ENCODE measurements at places on chromosomes 4 and X.

DNA sequence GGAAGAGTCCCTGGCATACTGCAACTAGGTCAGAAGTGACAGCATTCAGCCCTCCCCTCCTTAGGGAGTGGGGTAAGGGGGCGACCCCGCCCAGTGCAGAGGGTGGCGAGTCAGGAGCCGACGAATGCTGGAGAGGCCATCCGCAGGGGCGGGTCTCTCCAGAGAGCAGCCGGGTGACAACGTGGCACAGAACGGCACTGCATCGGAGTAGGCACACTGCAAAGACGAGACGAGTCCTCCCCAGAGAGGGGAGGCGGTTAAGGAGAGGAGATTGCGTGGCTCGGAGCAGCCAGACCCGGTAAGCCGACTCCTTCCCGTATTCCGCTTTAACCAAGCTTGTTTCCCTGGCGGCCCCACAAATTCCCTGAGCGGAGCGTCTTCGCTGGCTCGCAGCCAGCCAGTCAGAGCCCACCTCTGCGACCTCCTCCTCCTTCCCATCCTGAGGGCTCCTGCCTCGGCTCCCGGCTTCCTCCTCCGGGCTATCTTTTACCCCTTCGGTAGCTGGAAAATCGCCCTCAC is 54.9 kb downstream of the LINC00632 start:
- peak; percentile 24 for DNase-seq

GRCh38 chr4:177242651-177243286 is 66.9 kb upstream of the NEIL3 start:
- no peak for DNase-seq

DNA sequence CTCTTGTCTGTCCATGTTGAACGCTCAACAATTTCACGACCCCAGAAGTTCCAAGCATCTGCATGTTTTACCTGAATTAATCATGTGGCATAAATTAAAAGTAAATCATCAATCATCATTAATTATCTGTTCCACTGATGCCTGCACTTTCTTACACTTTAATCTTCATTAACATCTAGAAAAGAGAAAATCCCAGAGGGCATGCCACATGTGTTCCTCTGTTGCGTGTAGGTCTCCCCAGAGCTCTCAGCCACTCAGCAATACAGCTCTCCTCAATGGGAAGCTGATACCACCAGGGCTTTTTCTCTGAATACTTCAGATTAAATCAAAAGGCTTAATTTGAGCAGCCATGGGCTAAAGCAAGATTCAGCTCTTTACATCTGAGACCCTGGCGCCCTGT is 722.4 kb upstream of the TENM3 start:
- no peak for DNase-seq

DNA sequence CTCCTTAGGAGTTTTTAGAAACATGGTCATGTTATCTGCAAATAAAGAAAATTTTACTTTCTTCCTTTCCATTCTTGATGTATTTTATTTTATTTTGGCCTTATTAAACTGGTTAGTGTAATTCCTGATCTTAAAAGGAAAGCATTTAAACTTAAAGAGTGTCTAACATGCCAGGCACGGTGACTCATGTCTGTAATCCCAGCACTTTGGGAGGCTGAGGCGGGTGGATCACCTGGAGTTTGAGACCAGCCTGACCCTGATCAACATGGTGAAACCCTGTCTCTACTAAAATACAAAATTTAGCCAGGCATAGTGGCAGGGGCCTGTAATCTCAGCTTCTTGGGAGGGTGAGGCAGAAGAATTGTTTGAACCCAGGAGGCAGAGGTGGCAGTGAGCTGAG is 281.3 kb downstream of the PTTG2 start:
- DNase-seq, result no peak

DNA sequence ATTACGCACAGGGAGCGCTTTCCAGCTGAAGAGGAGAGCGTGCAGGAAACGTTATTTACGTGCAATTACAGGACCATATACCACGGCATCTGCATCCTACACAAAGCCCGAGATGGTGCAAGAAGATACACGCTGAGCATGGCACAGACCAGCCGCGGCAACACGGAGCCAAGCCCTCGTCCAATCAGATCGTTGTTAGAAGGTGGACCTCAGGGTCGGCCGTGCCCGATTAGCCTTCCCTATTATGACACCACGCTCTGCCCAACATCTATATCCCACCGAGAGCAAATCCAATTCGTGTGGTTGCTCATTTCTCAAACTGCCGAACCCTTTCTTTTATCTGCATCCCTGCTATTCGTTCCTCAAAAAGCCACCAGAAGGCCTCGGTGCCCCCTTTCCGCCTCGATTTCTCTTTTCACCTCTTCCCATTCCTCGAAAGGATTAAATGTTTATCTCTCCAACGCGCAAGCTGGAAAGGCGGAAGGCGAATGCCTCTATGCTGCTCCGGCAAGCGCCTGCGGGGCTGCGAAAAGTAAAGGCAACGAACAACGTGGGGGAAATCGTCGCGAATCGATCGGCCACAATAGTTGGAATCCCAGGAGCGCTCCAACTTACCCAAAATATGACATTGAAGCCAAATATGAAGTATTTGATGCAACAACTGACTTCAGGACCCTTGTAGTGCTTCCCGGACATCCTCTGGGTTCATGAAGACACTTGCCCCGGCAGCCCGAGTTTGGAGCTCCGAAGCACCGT is 702 bp downstream of the TSPAN5 start:
- DNase-seq, result peak; percentile 52

GRCh38 chrX:27549688-27550087 is 40.5 kb upstream of the DCAF8L2 start:
- DNase-seq, result no peak

DNA sequence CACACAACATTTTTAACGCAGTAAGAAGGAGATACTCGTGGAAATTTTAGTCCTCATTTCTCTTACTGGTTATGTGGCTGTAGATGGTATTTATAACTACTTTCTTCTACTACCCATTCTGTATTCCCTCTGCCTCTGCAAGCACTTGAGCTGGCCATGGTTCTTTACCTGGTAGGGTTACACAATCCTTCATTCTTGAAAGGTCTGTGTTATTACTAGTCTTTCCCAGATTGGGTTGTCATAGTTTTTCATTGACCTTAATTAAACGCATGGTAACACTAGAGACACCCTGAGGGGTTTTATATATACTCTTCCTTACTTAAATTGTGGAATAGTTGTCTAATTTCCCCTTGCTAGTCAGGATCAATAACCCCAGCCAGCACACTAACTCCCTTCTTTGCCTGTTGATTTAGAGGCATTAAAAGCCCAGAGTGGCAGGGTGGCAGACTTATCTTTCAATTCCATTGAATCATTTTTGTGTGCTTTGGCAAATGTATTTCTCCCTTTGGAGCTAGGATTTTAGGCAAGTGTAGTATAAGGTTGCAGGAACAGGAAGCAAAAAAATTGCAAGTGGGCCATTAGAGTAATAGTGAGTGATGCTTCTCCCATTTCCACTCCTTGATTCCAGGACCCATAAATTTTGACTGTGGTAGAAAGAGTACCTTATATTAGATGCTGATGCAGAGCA is 113.6 kb upstream of the EMCN start:
- DNase-seq, result no peak

DNA sequence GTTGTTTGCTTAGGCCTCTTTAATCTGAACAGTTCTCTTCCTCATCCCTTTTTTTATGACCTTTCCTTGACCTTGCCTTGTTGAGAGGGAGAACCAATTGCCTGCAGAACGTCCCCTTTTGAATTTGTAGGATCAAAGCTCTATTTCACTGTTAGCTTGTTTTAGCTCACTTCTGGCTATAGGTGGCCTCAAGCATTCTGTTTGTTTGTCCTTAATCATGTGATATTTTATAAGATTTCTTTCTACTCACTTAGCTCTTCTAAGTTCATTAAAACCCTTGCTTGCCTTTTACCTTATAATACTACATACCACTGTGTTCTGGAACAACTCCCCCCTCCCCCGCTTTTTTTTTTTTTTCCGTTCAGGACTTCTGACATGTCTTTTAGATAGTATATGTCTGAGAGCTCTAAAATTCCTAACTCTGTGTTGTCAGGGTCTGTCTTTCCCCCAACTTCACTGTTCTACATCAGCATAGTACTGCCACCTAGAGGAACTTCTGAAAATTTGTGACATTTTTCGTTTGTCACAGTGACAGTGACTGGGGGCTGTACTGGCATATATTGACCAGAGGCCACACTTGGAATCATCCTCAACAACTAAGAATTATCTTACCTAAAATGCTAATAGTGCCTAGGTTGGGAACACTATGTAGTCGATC is 128.5 kb downstream of the LARP7 start:
- DNase-seq, result no peak

DNA sequence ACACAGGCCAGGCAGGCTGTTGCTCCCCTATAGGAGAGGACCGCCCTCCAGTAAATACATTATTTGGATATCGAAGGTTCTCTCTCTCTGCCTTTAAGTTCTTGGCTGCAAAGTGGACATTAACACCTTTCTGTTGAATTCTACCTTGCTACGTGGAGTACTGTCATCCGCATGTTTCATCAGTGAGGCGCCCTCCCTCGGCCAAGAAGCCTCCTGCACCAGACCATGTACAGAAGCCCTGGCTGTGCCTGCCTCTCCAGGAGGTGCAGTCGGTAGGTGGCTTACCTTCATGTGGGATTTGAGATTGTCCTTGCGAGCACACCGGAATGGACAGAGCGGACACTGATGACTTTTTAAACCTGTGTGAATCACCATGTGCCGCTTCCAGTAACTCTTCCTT is 46.7 kb downstream of the ZNF827 start:
- DNase-seq, result no peak

- DNase-seq, result no peak
Measured at GRCh38 chr4:23956601-23957364, 66.9 kb upstream of the PPARGC1A start.

DNA sequence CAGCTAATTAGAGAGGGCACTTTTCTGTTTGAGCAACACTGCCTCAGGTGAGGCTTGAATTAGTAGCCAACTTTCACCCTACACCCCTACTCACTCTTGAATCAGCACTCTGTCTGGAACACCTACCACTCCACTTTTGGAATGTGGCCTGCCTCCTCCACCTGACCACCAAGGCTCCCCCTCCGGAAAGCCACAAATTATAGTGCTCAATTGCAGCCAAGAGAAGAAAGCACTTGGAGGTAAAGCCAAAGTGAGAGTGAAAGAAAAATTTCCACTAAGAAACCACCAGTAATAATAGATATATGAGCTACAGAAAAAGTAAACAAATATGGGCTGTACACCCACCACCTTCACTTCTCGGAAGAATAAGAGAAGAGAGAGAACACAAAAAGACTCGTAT is 41.1 kb downstream of the PPP3CA start:
- no peak for DNase-seq

GRCh38 chr4:80295336-80295735 is 28.9 kb downstream of the FGF5 start:
- no peak for DNase-seq

GRCh38 chr4:39259571-39260330 is 77.4 kb downstream of the WDR19 start:
- DNase-seq, result no peak

DNA sequence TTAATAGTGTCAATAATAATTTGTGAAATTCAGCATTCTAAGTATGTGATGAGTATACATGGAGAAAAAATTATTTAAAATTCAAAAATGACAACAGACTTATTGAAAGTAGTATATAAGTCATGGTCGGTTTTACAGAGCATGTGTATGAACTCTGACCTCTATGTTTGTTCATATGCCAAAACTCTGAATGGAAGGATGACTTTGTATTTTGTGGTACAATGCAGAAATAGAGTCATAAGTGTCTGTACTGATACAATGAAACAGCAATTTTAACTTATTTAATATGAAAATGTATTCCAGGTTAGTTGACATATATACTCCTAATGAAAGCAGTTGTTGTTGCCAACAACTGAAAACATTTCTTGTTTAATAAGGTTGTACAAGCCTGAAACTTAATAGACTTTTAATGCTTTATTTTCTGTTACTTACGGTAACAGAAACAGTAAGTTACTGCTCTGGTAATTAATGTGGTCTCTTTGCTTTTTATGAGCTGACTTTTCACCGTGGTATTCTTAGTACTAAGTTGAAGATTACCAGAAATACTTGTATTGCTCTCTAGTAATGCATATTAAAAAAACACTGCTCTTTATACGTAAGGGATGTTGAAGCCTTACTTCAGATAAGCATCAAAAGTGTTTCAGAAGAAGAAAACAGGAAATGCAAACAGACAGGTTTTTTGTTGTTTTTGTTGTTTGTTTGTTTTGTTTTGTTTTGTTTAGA is 1.9 kb downstream of the UBE2K start:
- no peak for DNase-seq

DNA sequence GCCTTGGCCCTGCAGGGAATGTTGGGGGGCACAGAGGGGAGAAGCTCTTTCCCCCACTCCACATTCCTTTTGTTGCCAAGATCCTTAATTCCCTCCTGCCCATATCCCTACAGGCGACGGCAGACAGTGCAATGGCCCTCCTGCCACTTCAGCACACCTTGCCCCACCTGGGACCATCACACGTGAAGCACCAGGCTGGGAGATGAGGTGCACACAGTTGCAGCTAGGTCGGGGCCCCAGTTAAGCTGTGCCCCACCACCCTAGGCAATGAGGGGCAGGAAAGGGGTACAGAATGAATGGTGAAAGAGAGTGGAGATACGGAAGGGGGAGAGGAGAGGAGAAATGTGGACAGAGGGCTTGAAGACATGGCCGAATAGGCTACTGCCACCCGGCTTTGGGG is 26.2 kb downstream of the NALF2 start:
- no peak for DNase-seq

GRCh38 chrX:109720947-109721346 is 12.1 kb downstream of the ACSL4 start:
- no peak for DNase-seq

GRCh38 chrX:103396186-103396585 is 19.8 kb downstream of the BEX3 start:
- no peak for DNase-seq

DNA sequence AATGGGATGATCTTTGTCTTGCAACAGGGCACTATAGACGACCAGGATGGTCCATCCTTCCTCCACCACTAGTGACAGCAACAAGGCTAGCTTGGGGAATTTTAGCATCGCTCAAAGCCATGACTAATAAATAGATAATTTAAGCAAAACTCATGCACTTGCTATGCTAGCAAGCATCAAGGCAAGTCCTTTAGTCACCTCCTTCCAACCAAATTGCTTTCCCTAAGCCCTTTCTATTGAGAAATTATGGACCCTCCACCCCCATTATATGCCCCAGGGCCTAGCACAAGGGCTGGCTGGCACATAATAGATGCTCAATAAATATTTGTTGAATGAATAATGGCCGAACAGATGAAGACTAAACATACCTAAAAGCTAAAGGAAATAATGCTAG is 28.6 kb downstream of the SLC16A2 start:
- no peak for DNase-seq

DNA sequence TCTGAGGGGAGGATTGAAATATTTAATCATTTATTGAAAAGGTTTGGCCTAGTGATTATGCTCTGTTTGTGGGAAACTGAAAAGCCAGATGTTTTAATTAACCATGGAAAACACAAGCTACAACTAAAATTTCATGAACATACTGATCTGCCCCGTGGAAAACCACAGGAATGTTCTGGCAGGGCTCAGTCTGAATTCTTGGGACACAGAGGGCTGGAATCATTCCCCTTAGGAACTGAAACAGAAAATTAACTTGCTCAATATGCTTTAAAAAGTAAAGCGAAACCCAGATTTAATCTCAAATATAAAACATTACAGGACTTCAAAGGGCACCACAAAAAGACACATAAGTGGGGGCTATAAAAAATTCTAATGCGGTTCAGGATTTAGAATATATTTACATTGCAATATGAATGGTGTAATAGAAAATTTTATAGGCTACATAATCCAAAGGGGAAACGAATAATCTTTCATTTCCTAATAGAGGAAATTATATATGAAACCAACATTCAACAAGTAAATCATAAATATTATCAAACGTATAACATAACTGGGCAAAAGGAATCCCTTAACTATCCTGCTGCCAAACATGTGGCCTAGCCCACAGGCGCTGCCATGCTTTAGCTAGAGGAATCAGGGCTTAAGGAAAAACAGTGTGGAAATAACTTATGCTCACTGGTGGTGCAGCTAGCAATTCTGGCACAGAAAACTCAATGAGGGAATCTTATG is 70.9 kb downstream of the APBB2 start:
- DNase-seq, result no peak
